ENCODE measurements at places on chromosomes 1 and 21.

GRCh38 chr1:209383907-209384709 lies 199.4 kb upstream of the CAMK1G start:
- no peak for DNase-seq

- DNase-seq = no peak
These were observed 80.3 kb downstream of the LRIG2 start for GRCh38 chr1:113153116-113153803.

DNA sequence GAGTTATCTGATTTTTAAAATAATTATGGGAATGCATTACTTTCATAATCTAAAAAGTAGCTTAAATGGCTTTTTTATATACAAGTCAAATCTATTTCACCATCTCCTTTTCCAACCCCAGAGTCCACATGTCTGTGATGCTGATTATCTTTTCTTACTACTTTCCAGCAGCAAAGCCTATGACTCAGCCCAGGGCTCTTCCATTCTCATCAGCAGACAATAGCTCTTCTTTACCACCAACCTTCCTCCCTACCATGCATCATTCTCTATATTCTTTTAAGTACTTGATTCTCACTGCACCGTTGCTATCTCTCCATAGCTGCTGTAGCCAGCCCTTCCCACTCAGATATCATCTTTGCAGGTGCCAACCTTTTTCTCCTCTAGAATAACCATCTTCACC lies 61.3 kb downstream of the OVGP1 start:
- no peak for DNase-seq

DNA sequence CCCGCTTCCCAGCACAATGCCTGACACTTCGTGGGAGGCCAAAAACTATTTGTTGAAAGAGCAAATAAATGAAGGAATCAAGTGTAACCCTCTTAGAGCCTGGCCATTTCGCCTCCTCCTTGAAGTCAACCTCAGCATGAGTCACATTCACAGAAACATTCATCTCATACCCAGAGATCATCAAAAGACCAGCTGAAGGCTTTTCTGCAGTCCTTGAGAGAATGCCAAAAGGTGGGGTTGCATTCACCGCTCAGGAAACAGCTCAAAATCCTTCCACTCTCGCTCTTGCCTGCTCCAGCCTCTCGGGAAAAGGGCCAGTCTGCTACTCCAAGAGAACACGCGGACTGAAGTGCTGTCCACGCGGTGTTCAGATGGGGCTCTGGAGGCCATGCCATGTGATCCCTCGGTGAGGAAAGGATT lies 90.0 kb downstream of the VWA5B1 start:
- no peak for DNase-seq

GRCh38 chr21:32554832-32555638 lies 30.3 kb downstream of the TCP10L start:
- no peak for DNase-seq

DNA sequence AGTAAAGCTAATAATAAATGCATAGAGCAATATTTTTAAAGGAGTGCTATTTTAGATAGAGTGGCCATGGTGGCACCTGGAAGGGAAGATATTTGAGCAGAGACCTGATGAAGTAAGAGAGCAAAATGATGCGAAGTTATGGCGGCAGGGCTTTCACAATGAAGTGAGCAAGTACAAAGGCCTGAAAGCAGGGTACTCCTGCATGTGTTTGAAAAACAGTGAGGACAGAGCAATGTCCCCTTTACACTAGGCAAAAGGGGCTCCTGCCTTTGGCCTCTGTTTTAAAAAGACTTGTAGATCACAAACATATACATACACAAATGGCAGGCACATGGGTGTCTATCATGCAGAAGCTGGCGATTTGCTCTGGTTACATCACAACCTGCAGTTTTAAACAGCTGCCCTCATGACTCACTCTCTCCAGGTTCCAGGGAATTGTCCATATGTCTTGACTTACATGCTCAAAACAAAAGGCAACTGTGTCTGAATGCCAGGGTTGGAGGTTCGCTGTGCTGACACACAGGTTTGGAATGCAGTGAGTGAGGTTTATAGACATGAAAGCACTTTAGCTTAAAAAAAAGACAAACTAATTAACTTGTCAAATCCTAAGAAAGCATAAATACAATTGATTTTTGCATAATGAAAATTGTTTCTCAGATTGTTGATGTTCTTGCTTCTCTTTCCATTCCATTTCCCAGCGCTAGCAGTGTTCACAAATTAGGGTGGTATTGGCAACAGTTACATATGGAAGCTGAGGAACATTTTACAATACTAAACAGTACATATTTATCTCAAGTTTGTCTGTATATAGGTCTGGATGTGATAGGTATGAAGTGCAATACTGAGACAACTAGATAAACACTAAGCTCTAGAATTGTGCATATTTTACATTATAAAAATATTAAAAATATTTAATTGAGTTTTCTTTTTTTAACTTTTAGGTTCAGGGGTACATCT lies 313.9 kb downstream of the BARHL2 start:
- no peak for DNase-seq

DNA sequence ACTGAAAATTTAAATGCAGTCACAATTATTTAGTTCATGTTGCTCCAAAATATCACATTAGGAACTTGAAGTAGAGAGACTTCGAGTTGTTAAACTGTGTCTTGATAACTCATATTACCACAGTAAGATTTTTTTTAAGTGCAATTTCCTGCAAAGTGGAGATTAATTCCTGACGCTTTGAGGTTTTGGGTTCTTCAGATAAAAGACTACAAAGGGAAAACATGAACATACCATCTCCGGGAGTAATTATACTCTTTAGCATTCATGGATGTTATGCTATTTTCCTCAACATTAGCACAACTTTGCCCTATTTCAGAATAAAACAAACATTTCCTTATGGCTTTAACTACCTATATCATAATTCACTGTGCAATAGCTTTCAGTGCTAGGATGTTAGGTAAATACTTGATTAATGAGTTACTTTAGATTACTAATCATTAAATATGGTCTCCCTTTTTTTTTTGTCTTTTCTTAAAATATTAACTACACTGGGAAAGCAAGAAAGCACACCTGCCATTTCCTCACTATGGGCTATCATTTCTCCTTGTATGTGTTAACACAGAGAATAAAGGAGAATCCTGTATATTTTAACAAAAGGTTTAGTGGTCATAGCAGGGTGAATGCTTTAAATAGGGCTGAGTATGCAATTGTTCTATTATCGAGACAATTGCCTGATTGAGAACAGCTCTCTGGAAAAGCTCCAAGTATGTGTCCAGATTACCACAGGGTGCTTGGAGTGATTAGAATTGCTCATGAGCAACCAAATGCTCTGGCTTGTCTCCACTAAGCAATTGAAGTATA lies 252.5 kb upstream of the C1orf105 start:
- no peak for DNase-seq

DNA sequence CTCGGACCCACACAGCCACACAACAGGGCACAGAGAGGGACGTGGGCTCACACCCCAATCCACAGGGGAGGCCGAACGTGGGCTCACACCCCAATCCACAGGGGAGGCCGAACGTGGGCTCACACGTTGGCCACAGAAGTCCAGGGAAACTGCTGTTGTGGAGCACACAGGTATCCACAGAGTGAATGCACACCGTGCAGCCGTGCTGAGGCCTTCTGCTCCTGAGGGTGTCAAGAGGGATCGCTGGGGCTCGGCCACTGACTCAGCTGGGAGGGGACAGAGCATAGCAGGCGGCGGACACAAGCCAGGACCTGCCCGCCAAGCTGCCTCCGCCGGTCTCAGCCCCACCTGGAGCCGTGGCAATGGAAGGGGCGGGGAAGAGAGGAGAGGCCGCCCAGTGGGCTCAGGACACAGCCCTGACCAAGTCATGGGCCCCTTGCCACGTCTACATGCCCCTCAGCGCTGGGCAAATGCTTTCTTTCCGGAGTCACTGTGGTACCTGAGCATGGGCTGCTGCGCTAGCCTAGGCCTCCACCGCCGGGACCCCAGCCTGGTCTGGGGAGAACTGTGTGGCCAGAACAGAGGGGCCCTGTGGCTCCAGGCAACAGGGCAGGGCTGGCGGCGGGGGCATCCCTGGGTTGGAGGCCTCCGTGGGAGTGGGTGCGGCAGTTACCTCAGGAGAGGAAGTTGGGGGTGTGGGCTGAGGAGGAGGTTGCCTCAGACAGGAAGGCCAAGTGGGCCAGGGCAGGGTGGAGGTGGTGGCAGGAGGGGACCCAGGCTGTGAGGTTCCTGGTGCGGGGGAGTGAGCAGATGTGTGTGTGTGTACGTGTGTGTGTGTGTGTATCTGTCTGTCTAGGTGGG lies 1.2 kb downstream of the SYTL1 start:
- DNase-seq = no peak

- no peak for DNase-seq
These were observed 191.4 kb downstream of the AMY1C start for GRCh38 chr1:103941086-103941485.

DNA sequence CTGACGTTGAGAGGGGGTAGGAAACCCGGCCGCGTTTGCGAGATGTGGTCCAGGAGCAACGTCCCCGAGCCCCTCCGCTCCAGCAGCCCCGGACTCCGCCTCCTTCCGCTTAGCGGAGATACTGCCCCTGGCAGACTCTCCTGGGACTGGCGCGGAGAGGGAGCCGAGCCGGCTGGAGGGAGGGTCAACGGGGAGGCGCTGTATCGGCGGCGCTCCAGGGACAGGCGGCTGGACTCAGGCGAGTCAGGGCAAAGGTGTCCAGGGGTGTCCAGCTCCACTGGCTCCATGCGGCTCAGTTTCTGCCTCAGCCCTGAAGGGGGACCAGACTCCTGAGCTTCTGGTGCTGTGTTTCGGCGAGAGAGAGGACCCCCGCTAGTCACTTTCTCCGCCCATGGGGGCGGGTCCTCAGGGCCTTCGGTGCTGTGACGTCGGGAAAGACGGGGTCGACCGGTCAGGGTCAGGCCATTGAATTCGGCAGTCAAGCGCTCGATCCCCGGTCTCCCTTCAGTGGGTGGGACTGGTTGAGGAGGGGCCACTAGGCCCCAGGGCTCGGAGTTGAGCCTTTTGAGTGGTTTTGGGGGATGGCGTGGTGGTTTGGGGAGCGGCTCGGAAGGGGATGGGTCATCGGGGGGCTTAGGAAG lies 2.8 kb upstream of the LIX1L start:
- peak; percentile 91 for DNase-seq

DNA sequence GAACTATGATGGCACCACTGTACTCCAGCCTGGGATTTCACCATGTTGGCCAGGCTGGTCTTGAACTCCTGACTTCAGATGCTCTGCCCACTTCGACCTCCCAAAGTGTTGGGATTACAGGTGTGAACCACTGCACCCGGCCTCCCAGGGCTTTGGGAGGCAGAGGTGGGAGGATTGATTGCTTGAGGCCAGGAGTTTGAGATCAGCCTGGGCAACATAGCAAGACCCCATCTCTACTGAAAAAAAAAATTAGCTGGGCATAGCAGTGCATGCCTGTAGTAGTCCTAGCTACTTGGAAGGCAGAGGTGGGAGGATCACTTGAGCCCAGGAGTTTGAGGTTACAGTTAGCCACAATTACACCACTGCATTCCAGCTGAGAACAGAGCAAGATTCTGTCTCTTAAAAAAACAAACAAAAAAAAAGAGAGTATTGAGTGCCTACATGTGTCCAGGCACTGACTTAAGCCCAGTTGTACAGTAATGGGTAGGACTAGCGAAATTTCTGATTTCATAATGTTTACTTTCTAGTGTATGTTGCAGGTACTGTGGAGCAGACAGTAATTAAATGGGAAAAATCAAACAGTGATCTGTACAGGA lies 4.2 kb downstream of the MANEAL start:
- no peak for DNase-seq

GRCh38 chr21:44985441-44986401 lies 45.9 kb downstream of the SLX9 start:
- DNase-seq = no peak

GRCh38 chr1:201362906-201363305 lies 14.6 kb downstream of the TNNT2 start:
- DNase-seq = no peak

DNA sequence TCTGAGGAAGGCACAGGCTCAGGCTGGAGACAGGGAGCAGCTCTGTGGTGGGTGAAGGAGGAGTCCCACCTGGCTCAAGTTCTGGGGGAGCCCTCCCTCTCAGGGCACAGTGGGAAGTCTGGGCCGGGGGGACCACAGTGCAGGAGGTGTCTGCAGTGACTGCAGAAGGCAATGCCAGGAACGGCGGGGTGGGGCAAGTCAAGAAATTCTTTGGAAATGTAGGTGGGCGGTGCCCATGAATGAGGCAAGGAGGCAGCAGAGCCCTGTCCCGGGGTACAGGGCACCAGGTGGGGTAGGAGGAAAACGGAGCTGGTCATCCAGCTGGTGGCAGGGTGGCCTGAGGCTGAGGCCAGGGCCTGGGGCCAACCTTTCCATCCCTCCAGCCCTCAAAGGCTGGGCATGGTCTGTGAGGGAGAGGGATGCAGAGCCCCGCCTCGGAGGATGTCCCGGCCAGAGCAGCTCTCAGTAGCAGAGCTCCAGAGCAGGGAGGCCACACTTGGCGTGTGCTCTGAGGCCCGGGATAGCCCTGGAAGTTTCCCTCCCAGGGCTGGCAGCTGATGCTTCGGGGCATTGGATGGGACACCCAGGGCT lies 4.7 kb downstream of the TFF3 start:
- no peak for DNase-seq

DNA sequence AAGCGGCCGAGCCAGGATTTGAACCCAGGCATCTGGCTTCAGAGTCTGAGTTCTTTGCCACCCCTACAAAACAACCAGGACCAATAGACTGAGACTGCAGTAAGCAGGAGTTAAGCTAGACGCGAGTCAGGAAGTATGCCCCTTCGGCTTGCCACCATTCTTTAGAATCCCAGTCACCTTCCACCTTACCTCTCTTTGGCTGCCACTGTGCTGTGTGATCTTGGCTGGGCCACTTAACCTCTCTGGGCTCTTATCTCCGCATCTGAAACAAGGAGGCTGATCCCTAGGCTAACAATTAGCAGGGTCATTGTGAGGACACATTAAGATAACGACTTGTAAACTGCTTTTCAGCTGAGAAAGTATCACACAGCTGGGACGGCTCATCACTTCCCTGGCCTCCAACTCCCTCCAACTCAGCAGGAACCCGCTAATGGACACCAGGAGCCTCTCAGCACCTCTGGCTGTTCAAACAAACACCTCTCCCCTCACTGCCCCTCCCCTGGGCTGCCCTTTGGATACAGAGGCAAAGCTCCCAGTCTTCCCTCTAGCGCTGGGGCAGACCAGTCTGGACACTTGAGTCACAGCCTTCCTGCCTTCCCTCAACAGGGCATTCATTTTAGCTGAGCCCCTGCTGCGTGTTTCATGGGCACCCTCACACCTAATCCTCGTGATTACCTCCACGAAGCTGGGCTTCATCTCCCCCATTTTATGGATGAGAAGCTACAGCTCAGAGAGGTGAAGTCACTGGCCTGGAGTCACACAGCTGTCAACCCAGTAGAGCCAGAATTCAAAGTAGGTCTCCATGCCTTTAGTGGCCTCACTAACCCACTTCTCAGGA lies 83.2 kb downstream of the CAMK2N1 start:
- no peak for DNase-seq

DNA sequence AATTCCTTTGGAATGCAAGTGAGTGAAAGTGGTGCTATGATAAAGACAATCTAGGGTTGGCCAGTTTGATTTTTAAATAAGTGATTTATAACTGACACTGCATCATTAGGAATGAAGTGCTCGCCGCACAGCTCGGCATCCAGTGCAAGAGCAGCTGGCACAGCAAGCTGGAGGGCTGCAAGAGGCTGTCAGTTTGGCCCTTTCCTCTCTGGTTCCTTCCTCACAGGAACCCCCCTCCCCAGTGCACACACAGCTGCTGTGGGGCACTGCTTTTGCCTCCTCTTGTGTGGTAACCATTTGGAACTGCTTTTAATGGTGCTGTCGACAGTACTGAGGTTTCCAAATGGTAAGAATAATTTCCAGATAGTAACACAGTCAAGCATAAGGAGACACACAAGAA lies 10.4 kb upstream of the BCAR3 start:
- no peak for DNase-seq

All from ovary (tissue), 10 donors.